Activated CD4-positive, alpha-beta memory T cell treated with anti-CD3 and anti-CD28 coated beads, Interleukin-2, amount 10 ng/mL, durations not matched to agents 7 days and 5 days (primary cell): ENCODE measurements at places on chromosomes 6 and 20. TPM values are rescaled to one million over a fixed set of nuclear protein-coding genes. Genes with fewer than 3 reads are reported as not detected.

The ZNF391 gene
- total RNA-seq: 1.6 TPM

DNA sequence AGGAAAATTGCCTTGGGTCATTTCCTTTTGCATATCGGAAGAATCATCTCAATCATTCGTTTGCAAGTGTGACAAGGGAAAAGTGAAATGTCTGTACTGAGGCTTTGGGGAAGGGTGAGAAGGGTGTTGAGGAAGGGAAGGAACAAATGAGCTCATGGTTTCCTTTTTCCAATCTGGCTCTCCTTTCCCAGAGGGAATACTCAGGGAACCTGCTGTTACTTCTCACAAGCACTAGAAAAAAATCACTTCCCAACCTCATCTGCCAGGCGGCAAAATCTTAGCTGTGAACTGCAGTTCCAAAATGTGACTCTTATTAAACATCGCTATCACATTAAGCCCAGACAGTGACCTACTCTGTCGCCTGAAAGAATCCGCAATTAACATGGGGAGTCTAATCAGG lies 258.1 kb downstream of the ZNF217 start:
- no peaks in the 10 kb centered on the region for H3K36me3 ChIP-seq
- no peak overlapping the region for H3K4me3 ChIP-seq
- no peaks in the 10 kb centered on the region for H3K4me1 ChIP-seq
- no peak for DNase-seq

The MRAP2 gene
- not detected for total RNA-seq

DNA sequence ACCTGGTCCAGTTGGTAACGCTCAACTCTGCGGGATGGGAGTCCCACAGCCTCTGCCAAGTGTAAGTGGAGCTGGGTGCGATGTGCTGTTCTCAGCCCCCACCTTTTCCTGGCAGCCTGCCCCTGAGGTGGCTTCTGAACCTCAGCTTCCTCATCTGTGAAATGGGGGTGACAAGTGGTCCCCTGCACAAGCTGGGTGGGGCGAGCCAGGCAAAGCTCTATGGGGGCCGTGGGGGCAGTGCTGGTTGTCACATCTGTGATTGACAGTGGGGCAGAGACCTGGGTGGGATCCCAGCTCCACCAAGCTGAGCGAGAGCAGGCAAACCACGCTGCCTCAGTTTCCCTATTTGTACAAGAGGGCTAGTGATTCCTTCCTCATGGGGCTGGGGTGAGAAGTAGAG lies 162.6 kb downstream of the SYCP2 start:
- no peak overlapping the region for H3K4me3 ChIP-seq
- DNase-seq: no peak
- H3K27ac ChIP-seq: no peak overlapping the region
